ELR (cell line): ENCODE measurements at places on chromosomes 7 and 10.

- DNase-seq, result no peak
Observed at GRCh38 chr10:4685491-4685890, 140.5 kb upstream of the AKR1E2 start.

DNA sequence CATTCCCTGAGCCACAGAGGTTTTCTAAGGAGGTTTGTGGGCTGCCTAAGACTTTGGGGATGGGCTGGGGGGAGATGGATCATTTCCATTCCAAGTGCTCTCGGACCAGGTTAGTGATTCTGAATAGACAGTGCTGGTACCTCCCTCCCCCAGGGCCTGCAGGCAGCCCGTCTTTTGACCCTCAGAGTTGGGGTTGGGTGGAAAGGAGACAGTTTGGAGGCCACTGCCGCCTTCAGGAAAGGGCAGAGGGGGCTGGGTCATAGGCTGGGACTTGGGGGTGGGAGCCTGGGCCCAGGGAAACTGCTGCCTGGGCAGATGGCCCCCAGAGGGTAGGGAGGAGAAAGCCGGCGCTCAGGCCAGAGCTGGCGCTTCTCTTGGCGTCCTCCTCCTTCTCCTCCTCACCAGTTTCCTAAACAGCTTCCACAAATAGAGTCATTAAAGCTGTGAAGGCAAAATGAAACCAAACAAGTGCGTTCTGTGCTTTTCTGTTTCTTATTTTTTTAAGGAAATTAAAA is 4.4 kb downstream of the UNC5B start:
- DNase-seq, result peak; percentile 34

DNA sequence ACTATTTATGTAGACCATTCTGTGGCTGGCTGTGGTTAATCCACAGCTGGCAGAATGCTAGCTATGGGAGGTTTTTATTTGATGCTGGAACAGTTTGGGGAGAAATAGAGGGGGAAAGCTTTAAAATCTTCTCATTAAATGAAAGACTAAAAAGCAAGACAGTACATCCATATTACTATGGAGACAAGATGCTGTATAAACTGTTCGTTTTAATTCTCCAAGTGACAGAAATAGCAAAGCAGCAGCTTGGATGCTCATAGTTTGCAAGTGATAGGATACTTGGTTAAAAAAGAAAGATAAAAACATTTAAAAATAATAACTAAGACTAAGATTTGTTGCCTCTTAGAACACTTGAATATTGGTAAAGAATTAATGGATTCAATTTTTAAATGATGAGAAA is 304.9 kb upstream of the KAT6B start:
- no peak for DNase-seq

DNA sequence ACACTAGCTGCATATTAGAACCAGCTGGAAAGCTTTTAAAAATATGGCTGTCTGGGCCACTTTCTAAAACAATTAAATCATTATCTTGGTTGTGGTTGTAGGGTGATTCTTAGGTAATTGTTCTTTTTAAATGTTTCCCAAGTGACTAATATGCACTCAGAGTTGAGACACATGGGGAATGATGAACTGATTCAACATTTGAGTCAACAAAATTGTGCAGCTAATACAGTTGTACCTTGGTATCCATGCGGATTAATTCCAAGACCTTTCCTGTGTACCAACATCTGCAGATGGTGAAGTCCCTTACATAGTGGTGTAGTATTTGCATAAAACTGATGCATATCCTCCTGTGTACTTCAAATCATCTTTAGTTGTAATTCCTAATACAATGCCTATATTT is 242.2 kb downstream of the ATRNL1 start:
- DNase-seq, result no peak

DNA sequence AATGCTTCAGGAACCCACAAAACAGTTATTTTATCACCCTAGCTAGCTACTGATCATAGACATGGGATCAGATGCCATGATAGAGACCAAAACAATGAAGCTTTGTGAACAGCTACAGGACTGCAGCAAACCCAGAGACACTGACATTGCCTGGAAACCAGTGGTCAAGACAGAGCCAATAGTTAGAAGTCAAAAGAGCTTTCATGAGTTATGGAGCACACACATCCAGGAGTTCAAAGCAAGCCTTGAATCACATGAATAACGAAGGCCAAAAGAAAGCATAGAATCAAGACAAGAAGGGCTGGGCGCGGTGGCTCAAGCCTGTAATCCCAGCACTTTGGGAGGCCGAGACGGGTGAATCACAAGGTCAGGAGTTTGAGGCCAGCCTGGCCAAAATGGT is 34.5 kb upstream of the GSAP start:
- no peak for DNase-seq

GRCh38 chr10:124217906-124218804 is 124.8 kb upstream of the CHST15 start:
- no peak for DNase-seq
